ENCODE measurements at places on chromosomes 3 and 15.
A peak's percentile ranks its signal among the peaks of the same experiment; 100 is the strongest.

GRCh38 chr3:167870181-167870580 is 134.7 kb downstream of the SERPINI1 start:
- DNase-seq: no peak

GRCh38 chr3:114928989-114929640 is 218.0 kb downstream of the ZBTB20 start:
- DNase-seq: no peak

- DNase-seq: no peak
Measured at GRCh38 chr3:126349071-126349470, 8.1 kb downstream of the KLF15 start.

DNA sequence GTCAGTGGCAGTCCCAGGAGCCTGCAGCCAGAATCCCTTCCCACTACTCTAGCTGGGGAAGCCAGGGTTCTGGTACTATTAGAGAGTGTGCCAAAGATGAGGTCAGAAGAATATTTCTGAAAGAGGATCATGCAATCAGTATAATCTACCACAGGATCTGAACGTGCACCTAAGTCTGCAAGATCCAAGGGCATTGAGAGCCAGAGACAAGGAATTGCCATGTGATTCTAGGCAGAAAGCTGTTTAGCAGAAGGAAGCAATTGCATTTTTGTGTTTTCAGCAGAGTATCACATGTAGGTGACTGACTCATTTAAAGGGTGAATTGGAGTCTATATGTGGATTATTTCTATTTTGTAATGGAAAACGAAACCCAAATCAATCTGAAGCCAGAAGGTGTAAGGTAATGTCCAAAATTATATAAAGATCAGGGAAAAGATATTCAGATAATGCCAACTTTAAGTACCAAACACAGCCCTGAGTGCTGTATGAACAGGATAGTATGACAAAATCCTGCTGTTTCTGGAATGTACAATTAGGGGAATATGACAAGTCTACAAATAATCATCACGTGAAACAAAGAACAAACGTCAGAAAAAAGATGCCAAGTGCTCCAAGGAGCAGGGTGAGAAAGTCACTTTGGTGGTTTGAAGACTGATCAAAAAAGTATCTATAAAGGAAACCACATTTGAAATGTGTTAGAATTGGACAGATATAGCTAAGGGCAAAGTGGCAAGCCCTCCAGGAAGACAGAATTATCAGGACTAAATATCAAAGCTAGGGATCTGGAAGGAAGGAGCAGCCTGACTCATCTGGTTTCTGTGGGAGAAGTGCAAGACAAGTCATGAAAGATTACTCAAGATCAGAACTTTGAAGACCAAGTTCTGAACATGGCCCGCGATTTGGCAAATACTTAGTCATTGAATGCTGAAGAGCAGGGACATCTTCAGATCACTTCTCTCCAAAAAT is 1036.6 kb downstream of the NTRK3 start:
- DNase-seq: no peak

- DNase-seq: no peak
Measured at GRCh38 chr15:72472992-72473610, 1.0 kb upstream of the ARIH1 start.

DNA sequence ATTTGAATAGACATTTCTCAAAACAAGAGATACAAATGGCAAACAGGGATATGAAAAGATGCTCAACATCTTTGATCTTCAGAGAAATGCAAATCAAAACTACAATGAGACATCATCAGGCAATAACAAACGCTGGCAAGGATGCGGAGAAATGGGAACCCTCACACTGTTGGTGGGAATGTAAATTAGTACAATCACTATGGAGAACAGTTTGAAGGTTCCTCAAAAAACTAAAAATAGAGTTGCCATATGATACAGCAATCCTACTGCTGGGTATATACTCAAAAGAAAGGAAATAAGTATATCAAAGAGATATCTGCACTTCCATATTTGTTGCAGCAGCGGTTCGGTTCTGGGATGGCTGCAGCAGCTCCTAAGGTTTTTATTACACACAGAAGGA is 16.8 kb upstream of the LARS2 start:
- DNase-seq: no peak

DNA sequence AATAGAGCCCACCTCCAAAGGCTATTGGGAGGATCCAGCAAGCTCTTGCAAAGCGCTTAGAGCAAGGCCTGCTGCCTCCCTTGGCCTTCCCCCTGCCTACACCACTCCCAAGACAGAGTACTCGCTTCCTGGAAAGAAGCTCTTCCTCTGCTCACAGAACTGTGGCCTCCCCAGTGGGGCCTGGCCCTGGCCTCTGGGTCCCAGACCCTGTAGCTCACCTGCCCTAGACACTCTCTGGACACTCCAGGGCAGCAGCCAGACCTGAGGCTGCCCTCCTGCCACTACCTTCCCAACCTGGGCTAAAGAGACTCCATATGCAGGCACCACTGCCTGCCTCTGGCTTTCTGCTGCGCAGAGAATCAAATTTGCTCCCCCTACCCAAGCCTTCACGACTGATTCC is 49.9 kb downstream of the GRIP2 start:
- no peak for DNase-seq

DNA sequence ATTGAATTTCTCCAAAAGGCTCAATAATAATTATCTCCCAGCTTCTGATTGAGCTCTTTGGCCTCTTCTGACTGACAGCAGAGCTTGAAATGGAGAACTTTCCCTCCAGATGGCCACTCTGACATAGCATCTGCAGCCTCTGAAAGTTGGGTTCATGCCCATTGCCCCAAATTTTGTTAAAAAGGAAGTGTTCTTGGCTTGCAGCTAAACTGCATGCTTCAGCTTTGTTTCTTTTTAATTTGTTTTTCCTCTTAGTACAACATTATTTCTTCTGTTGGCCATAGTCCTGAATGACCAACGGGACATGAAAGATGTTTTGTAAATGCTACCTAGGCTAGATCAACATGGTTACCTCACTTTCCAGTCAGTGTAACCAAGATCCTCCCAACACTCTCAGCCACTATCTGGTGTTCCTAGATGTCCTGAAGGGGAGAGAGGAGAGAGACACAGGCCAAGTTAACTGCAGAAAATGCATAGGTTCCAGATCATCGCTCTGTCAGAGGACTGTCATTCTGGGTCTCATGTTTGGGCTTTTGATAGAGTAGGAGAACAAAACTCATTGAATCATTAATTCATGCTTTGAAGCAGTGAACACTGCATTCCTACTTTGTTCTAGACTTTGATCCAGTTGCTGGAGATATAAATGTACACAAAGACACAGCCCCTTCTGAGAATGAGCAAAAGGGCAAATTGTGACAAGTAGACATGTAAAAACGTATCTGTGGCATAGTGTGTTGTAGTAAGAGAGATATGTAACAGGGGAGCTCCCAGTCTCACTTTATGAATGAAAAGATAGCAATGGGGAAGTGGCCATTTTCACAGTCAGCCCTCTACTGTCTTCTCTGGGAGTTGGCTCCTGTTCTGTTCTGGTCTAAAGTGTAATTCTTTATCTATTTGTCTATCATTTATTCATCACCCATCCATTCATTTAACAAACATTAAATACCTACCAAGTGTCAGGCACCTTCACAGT is 156.2 kb downstream of the ZNF621 start:
- no peak for DNase-seq

GRCh38 chr3:72810063-72810462 is 38.2 kb downstream of the SHQ1 start:
- no peak for DNase-seq

- no peak for DNase-seq
Measured at GRCh38 chr3:124752051-124752450, 21.8 kb downstream of the UMPS start.

DNA sequence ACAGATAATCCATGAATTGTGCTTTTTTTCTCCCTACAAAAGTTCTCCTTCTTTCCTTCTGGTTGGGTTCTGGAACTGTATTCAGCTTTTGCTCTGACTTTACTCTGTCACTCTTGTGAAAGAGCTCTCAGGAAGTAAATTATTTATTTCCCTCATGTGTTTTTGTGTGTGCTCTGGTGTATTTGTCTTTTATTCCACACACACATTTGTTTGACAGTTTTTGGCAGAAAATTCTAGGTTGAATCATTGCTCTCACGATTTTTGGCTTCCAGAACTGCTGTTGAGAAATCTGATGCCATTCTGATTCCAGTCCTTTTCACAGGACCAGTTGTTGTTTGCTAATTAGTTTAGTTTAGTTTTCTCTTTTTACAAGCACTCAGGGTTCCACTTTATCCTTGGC is 172.8 kb downstream of the PLCH1 start:
- DNase-seq: no peak

DNA sequence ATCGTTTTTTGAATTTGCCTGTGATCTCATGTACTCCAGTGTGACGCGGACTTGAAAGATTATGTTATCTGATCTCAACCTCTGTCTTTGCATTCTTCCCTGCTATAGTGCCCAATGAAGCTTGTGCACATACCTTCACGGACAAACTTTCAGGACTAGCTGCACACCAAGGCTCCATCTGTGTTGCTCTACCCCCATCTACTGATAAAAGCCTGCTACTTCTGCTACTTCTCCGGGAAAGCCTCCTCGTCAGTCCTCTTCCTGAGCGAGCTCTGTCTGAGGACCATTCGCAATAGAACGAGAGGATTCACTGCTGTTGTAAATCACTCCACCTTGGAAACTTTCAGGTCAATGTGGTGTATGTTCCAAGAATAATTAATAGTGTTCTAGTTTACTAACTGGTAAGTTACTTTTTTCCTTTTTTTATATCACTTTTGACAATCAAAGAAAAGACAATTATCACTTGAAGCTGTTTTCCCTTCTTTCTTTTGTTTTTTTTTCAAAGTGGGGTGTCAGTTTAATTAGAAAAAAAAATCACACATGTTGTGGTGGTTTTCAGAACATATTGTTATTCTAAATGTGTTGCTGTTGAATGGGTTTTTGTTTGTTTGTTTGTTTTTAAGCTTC is 217.6 kb downstream of the ARRDC4 start:
- DNase-seq: peak; percentile 3

GRCh38 chr3:12947504-12948369 is 106.4 kb upstream of the RPL32 start:
- no peak for DNase-seq

DNA sequence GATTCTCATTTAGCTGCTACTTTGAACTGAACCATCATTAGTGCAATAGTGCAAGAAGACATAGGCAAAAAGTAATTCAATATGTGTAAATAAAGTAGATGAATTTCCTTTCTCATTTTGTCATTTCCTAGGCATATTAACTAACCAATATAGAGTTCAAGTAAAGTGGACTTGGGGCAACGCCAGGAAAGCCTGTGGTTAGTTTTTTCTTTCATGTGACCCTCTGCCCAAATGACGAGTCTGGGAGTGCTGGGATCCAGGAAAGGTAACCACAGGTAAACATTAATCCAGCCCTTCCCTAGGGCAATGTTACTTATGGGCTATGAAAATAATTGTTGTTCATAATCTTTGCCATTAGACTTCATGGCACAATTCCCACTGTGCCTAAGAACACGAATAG is 181.0 kb downstream of the VPS13C start:
- no peak for DNase-seq

DNA sequence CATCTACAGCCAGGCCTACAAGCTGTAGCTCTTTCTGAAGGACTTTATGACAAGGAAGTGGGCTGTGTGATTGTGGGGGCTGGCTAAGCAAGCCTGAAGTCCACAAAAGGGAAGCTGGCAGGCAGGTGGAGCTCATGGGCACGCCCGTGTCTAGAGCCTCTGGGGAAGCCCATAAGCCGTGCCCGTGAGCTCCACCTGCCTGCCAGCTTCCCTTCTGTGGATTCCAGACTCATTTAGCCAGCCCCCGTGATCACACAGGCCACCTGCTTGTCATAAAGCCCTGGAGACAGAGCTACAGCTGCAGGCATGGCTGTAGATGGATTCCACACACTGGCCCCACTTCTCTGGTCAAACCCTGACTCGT is 15.2 kb downstream of the EFCC1 start:
- peak; percentile 91 for DNase-seq

DNA sequence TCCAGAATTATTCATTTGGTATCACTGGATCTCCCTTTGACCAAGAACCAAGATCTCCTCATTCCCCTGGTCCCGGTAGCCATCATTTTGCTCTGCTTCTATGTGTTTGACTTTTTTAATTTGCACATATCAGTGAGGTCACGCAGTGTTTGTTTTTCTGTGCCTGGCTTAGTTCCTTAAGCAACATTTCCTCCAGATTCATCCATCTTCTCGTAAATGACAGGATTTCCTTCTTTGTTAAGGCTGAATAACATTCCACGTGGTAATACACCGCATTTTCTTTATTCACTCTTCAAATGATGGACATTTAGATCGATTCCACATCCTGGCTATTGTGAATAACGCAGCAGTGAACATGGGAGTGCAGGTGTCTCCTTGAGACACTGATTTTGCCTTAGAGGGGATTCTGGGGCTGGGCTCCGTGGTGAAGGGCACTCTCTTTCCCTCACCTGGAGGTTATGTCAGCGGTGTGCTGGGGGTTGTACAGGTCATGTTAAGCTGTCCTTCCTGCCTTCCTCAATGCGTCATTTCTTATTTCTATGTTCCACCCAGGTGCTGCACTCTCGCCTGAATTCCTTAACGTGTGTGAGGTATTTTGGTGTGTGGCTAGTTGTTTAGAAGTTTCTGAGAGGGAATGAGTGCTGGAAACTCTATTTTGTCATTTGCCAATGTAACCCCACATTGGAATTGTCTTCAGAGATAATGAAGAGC is 212.2 kb downstream of the LPP start:
- DNase-seq: no peak

DNA sequence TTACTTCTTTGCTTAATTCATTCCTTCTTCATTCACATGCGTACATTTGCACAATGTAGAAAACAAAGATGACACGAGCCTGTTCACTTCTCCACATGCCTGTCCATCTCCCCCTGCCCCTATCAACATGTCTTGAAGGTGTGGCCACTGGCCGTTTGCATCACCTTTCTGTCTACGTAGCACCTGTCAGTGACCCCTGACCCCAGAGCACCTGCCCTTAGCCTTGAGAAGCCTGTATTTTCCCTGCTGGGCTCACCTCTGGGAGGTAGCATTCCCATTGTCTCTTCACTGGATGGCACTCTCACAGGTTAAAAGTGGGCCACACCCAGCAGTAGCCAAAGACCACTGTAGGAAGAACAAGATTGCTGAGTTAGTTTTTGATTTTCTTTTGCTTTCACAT is 234.1 kb downstream of the THSD4 start:
- no peak for DNase-seq

DNA sequence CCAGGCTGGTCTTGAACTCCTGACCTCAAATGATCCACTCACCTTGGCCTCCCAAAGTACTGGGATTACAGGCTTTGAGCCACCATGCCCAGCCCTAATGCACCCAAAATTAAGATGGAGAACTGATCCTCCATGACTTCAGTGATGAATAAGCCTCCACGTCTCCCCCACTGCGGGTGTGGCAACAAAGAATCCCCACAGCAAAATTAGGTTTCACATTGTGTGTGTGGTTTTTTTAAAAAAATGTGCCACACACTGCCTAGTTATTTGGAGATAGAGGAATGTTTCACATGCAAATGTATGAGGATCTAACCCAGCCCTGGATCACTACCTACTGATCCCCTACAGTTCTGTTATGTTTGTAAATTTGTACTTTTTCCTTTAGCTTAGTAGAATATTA is 17.3 kb downstream of the HDAC11 start:
- no peak for DNase-seq

GRCh38 chr3:114323546-114324254 is 29.9 kb downstream of the TIGIT start:
- no peak for DNase-seq
